Activated naive CD4-positive, alpha-beta T cell treated with anti-CD3 and anti-CD28 coated beads, Interleukin-2, amount 50 U/mL, for 72 hours (primary cell): ENCODE measurements at places on chromosomes 2 and 18. TPM values are rescaled to one million over a fixed set of nuclear protein-coding genes. Genes with fewer than 3 reads are reported as not detected.

GRCh38 chr2:216205486-216205885 is 96.3 kb downstream of the XRCC5 start:
- no peak for DNase-seq

- no peak for DNase-seq
These were observed 160.3 kb upstream of the COL3A1 start for GRCh38 chr2:188813857-188814256.

DNA sequence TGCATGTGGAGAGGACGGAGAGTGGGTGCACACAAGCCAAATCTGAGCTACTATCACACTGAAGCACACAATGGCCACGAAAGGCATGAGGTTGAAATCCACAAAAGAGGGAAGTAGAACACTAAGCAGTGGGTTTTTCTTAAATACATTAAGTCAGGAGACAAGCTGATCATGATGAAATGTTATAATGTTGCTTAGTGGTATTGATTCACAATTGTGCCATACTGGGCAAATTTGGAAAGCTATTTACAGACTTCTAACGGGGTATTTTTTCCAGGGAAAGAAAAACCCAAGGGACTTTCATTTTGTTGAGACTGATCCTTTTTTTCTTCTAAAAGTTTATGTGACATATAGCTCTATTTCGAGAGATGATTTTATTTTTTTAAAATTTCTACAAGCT is 100.8 kb upstream of the CNGA3 start:
- no peak for DNase-seq

- DNase-seq = peak; percentile 47
These were observed 72.5 kb downstream of the ACOXL start for GRCh38 chr2:110804915-110805314.

ITGA6 gene
- total RNA-seq = 5.0 TPM

DNA sequence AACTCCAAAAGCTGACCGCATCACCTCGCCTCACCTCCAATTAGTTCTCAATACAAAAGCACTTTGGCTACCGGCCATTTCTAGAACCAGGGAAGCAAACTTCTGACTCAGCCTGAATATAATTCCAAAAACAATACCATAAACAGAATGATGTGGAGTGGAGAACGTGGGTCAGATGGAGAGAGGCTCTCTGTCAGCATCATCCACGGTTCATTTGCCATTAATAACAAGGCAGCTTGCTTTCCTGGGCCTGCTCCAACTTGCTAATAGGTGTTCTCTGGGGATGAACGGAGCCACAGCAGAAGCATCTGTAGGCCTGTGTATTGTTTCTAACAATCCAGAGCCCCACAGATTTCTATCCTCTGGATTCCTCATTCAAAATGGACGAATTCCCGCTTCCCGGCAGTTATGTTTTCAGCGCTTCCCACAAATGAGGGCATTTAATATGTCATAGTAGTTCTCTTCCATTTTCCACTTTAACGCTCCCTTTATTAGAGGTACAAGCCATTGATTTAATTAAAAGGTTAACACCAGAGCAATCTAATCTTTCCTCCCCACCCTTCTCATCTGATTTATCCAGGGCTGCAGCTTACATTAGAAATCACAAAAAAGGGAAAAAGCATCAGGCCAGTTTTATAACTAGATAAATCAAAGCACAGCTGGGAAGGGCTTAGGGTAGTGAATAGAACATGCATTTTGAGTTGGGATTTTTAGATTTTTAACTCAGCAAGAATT is 23.2 kb upstream of the CNTNAP5 start:
- no peak for DNase-seq

EFHD1 gene
- total RNA-seq = 2.4 TPM

FAM228A gene
- 0.30 TPM for total RNA-seq

RPS27A gene
- total RNA-seq = 1,123 TPM

GAL3ST2 gene
- total RNA-seq = 1.1 TPM

- no peak for DNase-seq
These were observed 96.0 kb downstream of the ACKR3 start for GRCh38 chr2:236665572-236666118.

LRRC30 gene
- not detected for total RNA-seq

DNA sequence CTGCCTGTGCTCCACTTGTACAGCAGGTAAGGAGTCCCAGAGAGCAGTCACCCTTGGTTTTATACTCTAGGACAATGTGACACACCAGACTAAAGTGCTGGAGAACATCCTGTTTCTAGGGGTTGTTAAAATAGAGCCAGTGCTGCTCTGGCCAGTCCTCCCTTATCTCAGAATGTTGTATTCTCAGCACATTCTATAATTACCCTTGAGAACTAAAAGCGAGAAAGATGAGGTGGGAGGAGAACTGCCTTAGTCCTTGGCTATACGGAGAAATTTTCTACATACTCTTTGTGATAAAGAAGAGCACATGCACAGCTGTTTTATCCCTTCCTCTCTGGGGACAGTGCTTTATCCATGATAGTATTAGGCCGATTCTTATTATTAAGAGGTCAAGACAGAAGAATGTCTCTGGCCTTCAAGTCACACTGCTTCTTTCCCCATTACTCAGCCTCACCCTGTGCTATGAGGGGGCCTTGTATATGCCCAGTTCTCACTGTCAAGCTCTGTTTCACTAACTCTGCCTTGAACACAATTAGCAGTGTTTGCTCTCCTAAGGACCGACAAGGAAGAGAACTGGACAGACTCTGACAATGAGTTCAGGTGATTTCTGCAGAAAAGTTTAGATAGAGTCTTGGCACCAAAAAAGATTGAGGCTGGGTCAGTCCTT is 385.8 kb downstream of the TRIB2 start:
- no peak for DNase-seq

- no peak for DNase-seq
These were observed 168.5 kb upstream of the GLI2 start for GRCh38 chr2:120567128-120567527.

GRCh38 chr2:182301093-182301492 is 125.7 kb downstream of the PDE1A start:
- DNase-seq = no peak

DNA sequence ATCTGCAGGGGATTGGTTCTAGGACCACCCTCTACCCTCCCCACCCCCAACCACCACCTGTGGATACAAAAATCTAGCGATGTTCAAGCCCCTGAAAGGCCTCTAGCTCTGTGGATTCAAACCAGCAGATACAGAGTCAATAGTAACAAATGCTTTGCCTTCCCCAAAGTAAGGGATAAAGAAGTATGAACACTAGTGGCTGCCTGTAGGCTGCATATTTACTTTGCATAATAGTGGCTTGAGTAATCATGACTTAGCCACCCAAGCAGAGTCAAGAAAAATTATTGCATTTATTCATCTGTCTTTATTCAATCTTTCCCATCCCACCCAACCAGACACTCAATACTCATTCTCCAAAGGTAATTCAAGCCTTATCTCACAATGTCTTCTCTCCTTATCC is 43.8 kb downstream of the SOCS6 start:
- DNase-seq = no peak

- no peak for DNase-seq
These were observed 46.2 kb downstream of the PUM2 start for GRCh38 chr2:20304411-20304810.

PLA2R1 gene
- not detected for total RNA-seq

ANTXR1 gene
- not detected for total RNA-seq

DNA sequence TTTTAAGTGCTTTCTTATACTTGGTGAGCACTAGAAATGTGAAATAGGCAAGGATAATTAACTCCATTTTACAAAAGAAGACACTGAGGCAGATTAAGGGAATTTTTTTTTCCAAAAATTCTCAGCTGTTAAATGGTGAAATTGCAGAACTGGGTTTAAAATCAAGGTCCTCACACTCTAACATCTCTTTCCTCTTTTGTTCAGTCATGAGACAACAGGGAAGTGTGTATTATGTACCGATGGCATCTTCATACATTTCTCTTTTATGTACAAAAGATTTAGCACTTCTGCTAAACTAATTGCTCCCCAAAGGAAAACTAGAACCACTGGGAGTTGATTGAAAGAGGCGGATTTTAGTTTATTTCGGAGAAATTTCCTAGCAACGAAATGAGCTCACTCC is 203.0 kb downstream of the SETBP1 start:
- no peak for DNase-seq

RAPGEF4 gene
- 1.0 TPM for total RNA-seq

DNA sequence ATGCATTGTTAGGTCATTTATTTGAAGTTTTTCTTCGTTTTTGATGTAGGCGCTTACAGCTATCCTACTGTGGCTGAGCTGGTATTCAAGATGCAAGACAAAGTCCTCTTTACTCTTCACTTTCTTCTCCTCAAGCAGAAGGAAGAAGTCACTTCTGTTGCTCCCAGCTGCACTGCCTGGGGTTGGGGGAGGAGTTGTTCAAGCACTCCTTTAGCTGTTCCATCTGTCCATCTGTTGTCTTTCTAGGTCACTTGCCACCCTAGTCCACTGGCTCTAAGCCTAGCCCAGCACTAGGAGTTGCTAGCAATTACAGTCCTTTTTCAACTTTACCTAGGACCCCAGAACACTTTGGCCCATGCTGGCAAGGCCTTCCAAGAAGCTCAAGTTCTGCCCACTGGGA is 200.6 kb upstream of the RBMS1 start:
- DNase-seq = no peak

- no peak for DNase-seq
These were observed 14.1 kb downstream of the DSC1 start for GRCh38 chr18:31148600-31148999.

RIT2 gene
- total RNA-seq = not detected

DNA sequence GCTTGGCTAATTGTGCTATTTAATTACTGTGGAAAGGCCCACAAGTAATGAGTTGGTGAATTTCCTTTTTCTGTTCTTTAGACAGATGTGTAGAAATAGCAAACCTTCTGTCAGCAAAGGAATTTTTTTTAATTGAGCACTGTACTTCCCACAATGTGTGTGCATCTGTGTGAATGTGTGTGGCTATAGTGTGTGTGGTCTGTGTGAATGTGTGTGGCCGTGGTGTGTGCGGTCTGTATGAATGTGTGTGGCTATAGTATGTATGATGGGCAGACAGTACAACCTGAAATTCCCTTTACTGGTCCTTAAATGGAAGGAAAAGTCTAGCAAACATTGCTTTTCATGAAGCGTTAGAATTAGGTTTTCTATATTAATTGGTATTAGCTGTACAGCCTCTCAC is 203.5 kb upstream of the TPO start:
- no peak for DNase-seq

- DNase-seq = no peak
These were observed 3.9 kb downstream of the CLHC1 start for GRCh38 chr2:55228226-55228563.

DSG1 gene
- total RNA-seq = not detected

DSG3 gene
- not detected for total RNA-seq

USP34 gene
- total RNA-seq = 126 TPM

DNA sequence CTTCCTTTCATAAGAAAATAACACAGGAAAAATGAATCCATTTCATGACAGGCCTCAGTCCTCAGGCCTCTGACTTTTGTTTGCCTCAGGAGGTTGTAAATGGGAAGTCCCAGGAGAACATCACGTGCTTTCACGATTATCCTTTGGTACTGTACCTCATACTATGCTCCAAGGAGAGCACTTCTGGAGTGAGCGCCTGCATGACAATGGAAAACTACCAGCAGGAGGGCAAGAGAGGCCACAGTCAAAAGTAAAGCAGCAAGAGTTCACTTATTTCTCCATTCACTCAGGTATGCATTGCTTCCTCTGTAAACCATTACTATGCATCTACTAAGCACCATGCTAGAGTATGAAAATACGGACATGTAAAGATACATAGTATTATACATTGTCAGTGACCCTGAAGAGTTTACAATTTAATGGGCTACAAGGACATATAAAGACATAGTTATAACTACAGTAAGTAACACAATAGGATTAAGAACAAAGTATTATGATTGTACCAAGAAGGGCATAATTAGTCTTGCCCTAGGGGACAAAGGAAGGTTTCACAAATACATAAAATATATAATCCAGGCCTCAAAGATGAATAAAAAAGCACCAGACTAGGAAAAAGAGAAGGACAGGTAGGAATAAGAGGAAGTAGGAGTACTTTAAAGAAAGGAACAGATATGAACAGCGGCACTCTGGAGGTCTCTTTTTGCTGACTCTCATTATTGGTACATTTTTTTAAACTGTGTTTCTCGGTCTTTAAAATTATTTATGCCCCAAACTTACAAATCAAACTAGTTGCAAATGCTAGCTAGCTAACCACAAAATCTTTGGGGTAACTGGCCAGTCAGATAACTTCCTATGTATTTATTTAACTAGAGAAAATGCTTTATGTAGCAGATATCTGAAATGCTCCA is 806.7 kb downstream of the NRXN1 start:
- DNase-seq = no peak

GRCh38 chr2:62147610-62148301 is 48.2 kb upstream of the B3GNT2 start:
- DNase-seq = no peak

ERMN gene
- 2.7 TPM for total RNA-seq

- DNase-seq = no peak
These were observed 386.7 kb downstream of the TGIF1 start for GRCh38 chr18:3836483-3837335.

ANKRD30BL gene
- not detected for total RNA-seq

LYPD6B gene
- total RNA-seq = not detected

GRCh38 chr2:41880561-41881243 is 167.1 kb upstream of the PKDCC start:
- DNase-seq = no peak

- no peak for DNase-seq
These were observed 7.5 kb upstream of the RIT2 start for GRCh38 chr18:43122955-43123354.
